ENCODE measurements at places on chromosomes 3 and 15. TPM values are rescaled to one million over a fixed set of nuclear protein-coding genes. Genes with fewer than 3 reads are reported as not detected.

DNA sequence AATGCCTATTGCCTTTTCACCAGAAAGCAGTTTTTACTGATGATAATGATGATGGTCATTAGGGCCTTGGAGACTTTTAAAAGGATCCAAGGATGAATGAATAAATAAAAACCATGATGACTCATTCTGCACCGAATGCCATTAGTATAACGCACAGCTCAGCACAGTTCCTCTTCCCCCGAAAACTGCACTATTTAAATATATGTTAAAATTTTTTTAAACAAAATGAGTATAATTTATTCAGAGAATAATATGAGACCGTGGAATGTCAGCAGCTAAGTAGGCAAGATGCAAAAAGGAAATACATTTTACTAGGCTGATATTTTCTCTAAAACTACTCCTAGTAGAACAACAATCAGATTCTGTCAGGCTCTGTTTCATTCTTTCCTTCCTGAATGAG is 83.4 kb upstream of the NANOGP8 start:
- DNase-seq = no peak

DNA sequence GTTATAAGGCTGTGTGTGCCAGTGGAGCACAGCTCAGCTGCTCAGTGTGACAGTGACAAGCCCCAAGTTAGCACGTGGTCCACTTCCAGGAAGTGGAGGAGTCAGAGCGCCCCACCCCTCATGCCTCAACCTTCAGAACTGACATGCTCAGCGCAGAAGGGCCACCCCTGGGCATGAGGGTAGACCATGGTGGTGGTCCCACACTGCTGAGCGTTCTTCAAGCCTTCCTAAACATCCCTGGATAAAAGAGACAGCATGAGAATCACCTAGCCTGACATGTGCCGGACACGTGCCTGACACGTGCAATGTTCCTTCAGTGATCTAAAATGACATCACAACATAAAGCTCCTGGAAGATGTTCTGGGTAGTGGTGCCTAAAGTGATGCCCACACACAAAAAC is 16.8 kb downstream of the ATP10A start:
- no peak for DNase-seq

DNA sequence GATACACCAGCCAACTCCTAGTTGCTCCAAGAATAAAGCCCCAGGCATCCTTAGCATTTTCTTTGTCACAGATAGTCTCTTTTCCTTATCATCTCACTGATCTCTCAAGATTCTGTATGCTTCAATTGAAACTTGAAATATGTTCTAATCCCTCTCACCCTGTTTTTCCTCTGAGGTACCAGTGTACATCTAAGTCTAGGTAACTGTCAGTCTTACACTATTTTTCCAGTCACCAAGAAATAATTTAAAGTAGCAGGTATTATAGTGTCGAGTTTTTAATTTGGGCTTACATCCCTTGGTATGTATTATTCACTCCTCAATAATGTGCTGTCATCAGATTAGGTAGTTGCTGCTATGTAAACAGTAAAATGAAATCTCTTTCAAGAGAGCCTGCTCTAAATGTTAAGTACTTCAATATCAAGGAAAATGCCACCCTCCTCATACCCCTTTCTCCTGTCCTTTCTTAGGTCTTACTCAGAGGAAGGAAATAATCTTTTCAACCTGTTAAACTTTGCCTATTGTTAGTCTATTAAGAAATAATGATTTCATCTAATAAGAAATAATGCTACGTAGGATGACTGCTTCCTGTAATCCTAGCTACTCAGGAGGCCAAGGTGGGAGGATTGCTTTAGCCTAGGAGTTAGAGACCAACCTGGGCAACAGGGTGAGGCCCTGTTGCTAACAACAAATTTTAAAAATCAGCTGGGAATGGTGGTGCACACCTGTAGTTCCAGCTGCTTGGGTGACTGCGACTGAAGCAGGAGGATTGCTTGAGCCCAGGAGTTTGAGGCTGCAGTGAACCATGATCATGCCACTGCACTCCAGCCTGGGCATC is 39.8 kb downstream of the TSC22D2 start:
- no peak for DNase-seq

Gene PPM1L
- total RNA-seq = 24.2 TPM

Gene CD86
- total RNA-seq = 6.1 TPM
